NCI-H2171 (cell line): ENCODE measurements at places on chromosomes 4 and X.

- no peak for DNase-seq
These were observed 32.8 kb downstream of the ACOX3 start for GRCh38 chr4:8407756-8408155.

GRCh38 chr4:24816797-24817196 is 21.4 kb downstream of the SOD3 start:
- no peak for DNase-seq

- no peak for DNase-seq
These were observed 51.3 kb downstream of the RTL9 start for GRCh38 chrX:110409925-110410324.

- DNase-seq = no peak
These were observed 56.5 kb downstream of the FBXL5 start for GRCh38 chr4:15598644-15599043.

DNA sequence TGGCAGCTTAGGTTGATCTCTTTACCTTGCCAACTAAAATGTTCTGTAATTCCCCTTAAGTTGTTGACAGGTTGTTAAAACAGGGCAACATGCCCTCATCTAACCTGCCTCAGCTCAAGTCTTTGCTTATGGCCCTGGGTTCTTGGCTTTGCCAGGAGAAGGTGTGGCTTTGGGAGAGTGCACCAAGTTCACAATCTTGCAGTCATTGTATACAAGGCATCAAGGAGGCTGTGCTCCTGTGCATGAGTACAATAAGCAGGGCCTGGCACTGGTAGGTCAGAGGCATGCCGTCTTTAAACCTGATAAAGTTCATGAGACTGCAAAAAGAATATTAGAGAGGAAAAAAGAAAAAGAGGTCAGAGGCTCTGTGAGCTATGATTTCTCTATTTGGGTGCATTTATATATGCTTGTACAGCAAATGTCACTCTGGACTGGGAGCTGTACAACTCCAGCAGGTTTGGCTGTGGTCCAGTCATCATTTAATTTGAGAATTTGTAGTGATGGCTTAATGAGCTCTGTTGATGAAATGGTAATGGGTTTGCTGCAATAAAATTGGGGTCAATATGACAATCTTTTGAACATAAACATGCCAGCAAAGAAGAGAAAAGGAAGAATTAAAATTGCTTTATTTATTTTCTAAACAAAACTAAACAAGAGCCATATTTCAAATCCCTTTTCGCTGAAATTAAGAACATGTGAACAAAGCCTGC is 30.3 kb downstream of the AREG start:
- DNase-seq = no peak

- DNase-seq = no peak
These were observed 608.1 kb downstream of the MID1IP1 start for GRCh38 chrX:39409246-39409917.

GRCh38 chrX:42531441-42531840 is 246.5 kb downstream of the PPP1R2C start:
- no peak for DNase-seq

- no peak for DNase-seq
These were observed 130.2 kb downstream of the CFAP299 start for GRCh38 chr4:80465736-80466135.
